Activated T-helper 17 cell treated with anti-CD3 and anti-CD28 coated beads, Interleukin-2, amount 50 U/mL, for 72 hours (primary cell): ENCODE measurements at places on chromosomes 16 and 17.

DNA sequence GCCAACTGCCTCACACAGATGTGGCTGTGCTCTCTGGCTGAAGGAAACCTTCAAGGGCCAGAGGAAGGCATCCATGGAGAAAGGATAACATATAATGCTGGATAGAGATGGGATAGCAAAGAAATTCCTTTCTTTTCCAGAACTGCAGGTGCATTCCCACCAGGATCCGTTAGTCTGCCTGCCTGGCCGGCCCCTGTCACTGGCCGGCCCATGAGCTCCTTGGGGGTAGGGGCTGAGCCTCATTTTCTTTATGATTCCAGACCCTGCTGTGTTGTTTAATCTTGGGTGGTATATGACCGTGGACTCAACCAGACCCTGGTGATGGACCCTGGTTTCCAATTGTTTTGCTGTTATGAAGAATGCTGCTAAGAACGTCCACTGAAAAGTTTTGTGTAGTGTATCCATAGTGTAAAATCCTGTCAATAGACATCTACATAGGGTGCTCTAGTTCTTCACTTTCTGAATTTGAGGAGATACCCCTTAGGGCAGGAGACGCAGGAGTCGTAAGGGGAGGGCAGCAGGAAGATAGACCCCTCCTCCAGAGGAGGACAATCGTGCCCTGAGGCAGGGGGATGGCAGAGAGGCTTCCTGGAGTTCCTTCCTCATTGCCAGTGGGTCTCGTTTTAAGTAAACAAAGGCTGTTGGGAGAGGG lies 93.4 kb downstream of the IRX3 start:
- no peak for ATAC-seq

GRCh38 chr17:66337866-66338485 lies 35.6 kb downstream of the PRKCA start:
- peak; percentile 40 for ATAC-seq

- no peak for ATAC-seq
Measured at GRCh38 chr16:61653544-61653943, 382.7 kb downstream of the CDH8 start.

DNA sequence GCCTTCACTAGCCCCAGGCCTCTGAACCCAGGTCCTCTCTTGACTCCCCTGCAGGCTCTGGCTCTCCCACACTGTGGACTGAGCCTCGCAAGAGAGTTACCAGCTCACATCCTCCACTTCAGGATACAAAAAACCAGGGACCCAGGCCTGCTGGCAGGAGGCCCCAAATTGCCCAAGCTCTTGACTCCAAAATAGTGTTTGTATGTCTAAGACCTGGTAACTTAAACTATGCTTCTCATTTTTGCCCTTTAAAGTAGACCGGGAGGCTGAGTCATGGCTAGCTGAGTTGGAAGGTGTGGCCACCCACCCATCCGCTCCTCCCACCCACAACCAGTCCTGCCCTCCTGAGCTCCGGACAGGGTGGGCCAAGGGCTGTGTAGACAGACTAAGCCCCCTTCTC lies 250.0 kb downstream of the SOX9 start:
- ATAC-seq, result no peak

GRCh38 chr17:12429116-12429515 lies 236.6 kb upstream of the MYOCD start:
- no peak for ATAC-seq

- no peak for ATAC-seq
Measured at GRCh38 chr17:21288571-21289017, 4.1 kb downstream of the MAP2K3 start.

GRCh38 chr16:28573738-28574718 lies 20.3 kb downstream of the SGF29 start:
- no peak for ATAC-seq

DNA sequence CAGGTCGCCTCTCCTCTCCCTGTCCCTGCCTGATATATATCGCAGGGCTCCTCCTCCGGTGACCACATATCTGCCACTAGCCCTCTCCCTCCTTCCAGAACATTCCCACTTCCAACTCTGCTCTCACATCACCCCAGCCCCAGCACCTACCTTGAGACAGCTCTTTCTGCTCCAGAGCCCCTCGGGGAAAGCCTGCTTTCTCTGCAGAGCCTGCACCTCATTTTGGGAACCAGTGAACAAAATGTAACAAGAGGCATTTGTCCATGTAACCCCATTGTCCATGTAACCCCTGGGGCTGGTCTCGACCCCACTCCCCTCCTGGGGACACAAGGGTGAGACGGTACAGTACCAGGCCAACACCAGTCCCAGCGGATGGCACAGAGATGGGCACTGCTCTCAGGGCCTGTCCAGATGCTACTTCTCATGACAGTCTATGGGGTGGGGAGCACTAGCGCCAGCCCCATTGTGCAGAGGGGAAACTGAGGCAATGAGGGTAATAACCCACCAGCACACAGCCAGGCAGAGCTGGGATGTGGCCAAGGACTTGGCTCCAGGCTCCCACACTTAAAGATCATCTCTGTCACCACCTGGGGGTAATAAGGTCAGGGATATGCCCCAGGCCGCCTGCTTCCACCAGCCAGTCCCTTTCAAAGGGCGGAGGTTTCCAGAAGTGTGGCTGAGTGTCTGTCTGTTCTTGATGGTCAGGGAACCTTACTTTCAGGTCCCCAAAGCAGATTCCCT lies 42.9 kb downstream of the TBC1D16 start:
- no peak for ATAC-seq

- no peak for ATAC-seq
Measured at GRCh38 chr16:1615761-1616160, 3.6 kb downstream of the CRAMP1 start.

GRCh38 chr17:55478971-55479370 lies 32.3 kb downstream of the SMIM36 start:
- no peak for ATAC-seq
